NCI-H1436 treated with DMSO at 0.1 percent for 48 hours (cell line): ENCODE measurements at places on chromosomes 3 and 15.

DNA sequence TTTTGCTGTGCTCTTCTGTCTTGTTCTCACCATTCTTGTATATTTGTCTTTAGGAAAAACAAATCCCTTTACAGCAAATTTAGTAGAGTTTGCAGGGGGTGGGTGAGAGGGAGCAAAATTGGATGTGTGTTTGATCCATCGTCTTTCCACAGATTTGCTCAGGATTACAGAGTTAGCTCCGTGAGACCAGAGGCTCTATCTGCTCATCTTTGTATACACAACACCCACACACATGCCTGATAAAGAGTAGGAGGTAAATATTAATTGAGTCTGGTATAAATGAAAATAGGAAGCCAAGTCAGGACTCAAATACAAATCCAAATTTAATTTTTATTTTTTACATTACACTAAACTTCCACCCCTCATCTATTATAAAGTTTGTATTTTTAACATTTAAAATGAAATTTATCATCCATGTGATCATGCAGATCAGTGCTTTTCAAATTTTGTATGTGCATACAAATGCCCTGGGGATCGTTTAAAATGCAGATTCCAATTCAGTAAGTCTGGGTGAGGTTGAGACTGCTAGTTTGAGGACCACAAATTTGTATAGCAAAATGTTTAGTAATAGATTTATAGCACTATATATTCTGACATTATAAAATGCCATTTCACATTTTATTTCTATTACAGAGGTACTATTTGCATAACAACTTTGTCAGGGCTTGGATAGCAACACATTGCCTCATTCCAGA is 326.7 kb downstream of the LSAMP start:
- no peak for DNase-seq

GRCh38 chr3:22977042-22977441 is 226.1 kb upstream of the UBE2E2 start:
- no peak for DNase-seq

- DNase-seq = no peak
Observed at GRCh38 chr3:63724987-63725386, 72.5 kb downstream of the SNTN start.

DNA sequence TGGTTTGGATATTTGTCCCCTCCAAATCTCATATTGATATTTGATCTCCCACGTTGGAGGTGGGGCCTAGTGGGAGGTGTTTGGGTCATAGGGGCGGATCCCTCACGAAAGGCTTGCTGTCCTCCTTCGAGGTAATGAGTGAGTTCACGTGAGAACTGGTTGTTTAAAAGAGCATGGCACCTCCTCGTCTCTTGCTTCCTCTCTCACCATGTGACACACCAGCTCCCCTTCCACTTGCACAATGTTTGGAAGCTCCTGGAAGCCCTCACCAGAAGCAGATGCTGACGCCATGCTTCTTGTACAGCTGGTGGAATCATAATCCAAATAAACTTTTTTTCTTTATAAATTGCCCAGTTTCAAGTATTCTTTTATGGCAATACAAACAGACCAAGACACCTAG is 38.6 kb downstream of the RFTN1 start:
- DNase-seq = no peak

- DNase-seq = no peak
Observed at GRCh38 chr15:78334845-78335244, 5.3 kb upstream of the CRABP1 start.
